ENCODE measurements at places on chromosomes 2 and 18.
A peak's percentile ranks its signal among the peaks of the same experiment; 100 is the strongest.

DNA sequence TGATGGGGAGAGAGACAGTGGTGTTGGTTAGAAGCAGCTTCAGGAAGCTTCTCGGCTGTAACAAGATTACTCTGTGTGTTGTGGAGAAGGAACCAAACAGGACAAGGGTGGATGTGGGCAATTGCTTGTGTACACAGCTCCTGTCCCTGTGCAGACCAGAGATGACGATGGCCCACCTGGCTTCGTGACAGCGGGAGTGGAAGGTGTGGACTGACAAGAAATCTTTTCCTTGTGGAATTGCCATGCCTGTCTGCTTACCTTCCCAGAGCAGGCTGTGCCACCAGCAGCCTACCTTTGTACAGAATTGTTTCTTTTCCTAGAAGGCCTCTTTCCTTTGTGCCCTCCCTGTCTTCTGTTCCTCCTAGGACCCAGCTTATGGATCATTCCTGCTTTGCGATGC lies 93.8 kb downstream of the ITGB1BP1 start:
- DNase-seq = no peak

DNA sequence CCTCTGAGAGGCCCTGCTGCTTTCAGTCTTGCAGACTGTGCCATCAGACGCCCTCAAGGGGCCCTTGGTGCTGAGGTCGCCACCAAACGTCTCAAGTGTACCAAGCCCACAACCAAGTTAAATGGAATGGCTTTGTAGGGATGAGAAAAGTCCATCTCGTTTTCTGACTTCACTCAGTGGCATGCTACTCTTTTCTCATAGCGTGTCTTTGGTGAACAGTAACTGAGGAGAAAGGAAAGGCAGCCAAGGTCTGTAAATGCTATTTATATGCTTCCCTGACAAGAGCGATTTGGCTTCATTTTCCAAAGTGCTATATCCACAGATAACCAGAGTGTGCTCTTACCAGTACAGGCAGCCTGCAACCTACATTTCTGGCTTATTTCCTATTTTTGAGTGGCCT lies 123.0 kb downstream of the MTX2 start:
- no peak for DNase-seq

DNA sequence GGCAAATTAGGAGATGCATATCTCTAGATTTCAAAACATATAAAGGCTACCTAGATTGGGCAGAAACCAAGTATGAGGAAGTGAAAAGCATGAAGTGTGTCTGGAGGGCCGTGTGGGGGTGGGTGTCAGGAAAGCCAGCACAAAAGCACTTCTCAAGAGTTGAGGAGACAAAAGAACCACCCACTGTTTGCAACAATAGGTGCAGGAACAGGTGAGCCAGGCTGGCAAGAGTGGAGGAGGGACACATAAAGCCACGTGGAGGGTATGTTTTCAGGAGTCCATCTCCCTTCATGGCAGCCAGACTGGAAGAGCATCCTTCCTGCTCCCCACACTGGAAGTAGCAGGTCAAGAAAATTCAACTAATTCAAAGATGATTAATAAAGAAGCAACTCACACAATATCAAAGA lies 96.4 kb downstream of the CERS6 start:
- DNase-seq = peak; percentile 87

DNA sequence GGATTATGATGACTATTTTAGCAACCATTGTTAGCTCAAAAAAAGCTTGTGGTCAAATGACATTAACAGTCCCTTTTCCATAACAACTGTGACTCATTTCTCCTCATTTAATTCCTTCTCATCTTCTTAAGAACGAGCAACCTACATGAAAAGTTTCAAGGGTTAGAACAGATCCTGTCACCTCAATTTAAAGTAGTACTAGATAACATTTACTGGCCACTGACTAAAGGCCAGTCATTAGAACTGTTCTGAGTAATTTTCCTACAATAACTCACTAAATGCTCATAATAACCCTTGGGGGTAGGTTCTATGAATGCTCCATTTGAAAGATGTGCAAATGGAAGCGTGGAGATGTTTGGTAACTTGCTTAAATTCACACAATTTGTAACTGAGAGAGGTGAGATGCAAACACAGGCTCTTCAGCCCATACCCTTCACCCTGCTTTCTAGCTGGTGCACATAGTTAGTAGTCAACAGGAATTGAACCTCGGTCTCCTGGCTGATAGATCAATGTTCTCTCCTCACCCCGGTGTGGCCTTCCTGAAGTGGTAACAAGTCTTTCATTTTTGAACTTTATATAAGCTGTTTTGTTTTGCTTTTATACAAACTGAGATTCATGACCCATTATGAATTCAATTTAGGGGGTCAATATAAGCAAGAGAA lies 212.5 kb downstream of the SETBP1 start:
- no peak for DNase-seq

GRCh38 chr2:37971971-37972370 lies 46.9 kb downstream of the RMDN2 start:
- no peak for DNase-seq

DNA sequence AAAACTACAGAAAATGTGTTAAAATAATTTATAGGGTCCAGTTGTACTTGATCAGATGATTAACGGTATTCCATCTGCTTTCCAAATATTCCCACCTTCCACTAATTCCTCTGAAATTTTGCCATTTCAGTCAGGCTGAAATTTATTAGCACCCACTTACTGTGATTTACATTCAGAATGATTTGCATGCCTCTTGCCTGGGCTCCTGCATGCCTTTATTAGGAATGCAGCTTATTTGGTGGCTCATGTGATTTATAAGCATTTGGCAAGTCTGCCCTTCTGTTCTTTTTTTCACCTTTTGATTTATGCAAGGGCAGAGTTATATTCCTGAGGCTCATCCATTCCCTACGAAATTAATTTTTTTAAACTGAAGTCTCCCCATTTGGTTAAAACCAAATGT lies 1594.5 kb upstream of the PIK3C3 start:
- DNase-seq = no peak
